Trophoblast cell (in vitro differentiated cells and primary cell): ENCODE measurements at places on chromosomes 6 and 20.
A peak's percentile ranks its signal among the peaks of the same experiment; 100 is the strongest.

DNA sequence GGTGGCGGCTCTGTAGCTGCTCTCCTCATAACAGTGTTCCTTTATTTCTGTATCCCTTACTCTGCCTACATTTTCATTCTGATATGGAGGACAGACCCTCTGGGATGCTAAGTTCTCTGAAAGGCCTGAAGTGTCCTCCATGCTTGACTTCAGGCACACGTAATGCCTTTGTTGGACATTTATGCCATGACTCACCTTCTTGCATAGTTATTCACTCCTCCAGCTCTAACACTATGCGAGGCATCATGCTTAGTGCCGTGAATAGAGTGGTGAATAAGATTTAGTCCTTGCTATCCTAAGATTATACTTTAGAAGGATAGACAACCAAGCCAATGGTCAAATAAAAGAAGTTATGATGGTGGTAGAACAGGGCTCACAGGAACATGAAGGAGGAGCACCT, 760.9 kb upstream of the FLRT3 start:
- peak; percentile 54 for DNase-seq

DNA sequence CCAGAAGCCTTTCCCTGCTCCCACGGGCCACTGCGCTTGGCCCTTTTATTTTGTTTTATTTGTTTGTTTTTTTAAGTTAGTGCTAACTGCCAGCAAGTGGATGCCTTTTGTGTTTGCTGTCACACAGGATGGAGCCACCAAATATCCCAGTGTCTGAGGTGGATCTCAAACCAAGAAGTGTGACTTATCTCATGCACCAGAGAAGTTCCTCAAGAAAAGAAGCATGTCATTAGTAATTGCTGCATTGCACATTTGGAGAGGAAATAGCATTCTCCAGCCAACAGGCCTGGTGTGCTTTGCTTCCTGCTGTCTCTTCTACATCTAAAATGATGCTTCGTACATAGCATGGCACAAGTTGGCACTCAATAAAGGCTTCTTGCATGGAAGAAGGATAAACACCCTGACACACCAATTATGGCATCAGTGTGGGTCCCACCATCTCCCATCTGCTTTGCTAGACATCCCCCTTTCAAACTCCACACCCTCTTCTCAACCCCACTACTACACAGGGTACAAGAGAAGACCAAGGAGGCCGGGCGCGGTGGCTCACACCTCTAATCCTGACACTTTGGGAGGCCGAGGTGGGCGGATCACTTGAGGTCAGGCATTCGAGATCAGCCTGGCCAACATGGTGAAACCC, 1.9 kb upstream of the ATP9A start:
- DNase-seq, result no peak

DNA sequence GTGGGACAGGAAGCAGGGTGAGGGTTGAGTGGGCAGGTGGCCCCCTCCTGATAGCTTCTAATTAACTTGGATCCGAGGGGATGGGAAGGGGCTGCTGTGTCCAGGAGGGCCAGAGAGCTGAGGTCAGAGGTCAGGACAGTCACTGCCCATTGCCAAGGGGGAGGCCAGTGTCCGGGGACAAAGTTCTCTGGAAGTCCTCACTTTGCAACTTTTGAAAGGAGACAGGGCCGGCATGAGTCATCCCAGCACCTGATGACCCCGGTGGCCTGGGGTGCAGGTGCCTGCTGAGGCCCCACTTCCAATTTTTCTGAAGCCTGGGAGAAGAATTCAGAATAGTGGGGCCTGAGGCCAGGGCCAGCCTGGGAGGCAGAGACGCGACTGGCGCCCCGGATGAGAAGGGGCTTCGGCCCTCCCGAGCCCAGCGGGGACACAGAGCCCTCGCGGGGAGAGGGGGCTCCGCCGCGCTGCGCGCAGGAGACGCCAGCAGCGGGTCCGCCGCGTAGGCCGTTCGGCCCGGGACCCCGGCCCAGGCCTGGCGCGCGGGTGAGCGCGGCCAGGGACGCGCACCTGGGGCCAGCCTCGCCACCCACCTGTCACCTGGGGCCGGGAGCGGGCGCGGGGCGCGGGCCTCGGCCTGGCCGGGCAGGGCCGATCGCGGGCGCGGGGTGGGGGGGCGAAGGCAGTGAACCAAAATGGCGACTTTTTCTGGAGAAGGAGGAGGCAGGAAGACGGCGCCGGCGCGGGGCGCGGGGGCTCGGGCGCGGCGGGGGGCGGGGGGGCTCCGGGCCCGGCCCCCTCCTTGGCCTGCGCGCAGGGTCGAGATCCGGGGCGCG, 586 bp downstream of the ZNF512B start:
- no peak for DNase-seq

GRCh38 chr6:166533205-166533824, 53.2 kb downstream of the RAMACL start:
- no peak for DNase-seq

GRCh38 chr6:142945049-142945445, at the start of gene HIVEP2:
TSS of gene HIVEP2 (minus strand) at chr6:142945176. CDS start at chr6:142774738, 170,438 bp downstream.
- peak; percentile 88 for DNase-seq

DNA sequence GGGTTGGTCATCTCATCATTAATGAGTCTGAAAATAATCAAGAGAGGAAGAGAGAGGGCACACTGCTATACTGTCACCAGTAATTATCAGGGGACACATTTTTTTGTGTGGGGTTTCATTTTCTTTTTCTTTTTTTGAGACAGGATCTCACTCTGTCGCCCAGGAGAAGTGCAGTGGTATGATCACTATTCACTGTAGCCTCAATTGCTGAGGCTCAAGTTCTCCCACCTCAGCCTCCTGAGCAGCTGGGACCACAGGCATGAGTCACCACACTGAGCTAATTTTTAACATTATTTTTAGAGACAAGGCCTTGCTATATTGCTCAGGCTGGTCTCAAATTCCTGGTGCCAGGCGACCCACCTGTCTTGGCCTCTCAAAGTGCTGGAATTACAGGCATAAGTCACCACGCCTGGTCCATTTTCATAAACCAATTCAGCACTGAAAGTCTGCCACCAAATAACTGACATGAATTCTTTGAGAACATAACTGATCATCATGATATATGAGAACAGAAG, 43.3 kb downstream of the EPHA7 start:
- no peak for DNase-seq

DNA sequence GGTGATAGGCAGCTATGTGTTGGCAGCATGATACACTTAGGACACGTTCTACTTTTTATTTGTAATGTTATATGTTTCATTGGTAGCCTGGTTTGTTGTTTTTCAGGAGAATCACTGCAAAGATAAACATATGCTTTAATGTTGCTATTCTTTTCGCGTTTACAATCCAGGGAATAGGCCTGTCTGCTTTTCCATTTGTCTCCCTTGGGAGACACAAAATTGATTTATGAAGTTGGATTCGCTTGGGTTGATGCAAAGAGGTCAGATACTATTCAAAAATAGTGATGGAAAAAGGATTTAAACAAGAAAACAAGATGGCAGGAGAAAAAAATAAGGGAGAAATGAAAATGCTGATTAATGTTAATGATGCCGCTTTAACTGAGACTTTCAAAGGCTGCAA, 179.5 kb upstream of the SOX4 start:
- no peak for DNase-seq

DNA sequence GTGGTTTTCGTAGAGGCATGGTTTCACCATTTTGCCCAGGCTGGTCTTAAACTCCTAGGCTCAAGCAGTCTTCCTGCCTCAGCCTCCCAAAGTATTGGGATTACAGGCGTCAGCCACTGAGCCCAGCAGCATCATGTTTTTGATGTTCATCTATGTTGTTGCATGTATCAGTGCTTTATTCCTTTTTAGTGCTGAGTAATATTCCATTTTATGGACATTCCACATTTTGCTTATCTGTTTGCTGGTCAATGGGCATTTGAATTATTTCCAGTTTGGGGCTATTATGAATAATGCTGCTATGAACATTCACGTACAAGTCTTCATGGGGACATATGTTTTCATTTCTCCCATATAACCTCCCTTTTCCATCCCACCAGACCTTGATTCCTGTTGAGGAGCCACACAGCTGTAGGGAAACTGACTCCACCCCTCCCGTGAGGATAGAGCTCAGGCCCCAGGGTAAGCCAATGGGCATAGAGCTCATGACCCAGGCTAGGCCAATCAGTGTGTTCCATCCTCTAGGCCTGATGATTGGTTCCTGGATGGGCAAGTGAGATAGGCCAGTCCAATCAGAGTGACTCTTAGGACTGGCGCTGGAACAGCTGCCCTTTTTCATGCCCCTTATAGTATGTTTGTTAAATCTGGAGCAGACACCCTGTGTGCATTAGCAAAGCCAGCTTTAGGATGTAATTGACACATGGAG, 49.5 kb downstream of the DLGAP4 start:
- no peak for DNase-seq

- DNase-seq, result no peak
Measured at GRCh38 chr6:144277605-144278227, 7.4 kb upstream of the UTRN start.

DNA sequence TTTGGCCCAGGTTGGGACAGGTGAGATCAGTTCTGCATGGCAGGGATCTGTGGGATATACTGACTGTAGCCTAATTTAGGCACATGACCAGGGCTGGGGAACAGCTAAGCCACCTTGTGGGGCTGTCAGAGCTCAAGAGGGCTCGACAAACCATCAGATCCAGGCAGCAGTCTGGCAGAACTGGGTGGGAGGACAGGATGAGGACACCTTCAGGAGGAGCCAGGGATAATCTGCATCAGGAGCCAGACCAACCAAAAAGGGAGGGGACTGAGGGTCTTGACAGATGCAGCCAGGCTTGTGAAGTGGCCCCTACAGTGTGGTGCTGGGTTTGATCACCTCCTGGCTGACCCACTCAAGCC, 123.4 kb downstream of the MAFB start:
- no peak for DNase-seq

GRCh38 chr20:5513975-5514516, 197.3 kb upstream of the PROKR2 start:
- DNase-seq, result peak; percentile 51

GRCh38 chr6:315921-316752, 23.9 kb downstream of the DUSP22 start:
- no peak for DNase-seq

DNA sequence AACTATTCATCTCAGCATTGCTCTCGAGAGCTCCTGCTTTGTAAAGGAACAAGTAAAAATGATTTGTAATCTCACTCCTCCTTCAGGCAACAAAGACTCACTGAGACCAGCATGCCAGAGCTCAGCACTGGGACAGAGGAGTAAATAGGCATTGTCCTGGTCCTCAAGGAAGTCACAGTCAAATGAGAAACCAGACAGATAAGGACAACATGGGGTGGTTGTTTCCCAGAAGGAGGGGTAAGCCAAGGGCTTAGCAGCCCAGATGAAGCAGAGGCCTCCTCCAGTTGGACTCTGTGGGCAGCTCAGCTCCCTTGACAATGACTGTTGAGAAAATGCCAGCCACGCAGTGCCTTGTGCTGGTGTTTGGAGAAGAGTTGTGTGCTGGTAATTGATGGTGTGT, 425.7 kb upstream of the CHD6 start:
- DNase-seq, result no peak

DNA sequence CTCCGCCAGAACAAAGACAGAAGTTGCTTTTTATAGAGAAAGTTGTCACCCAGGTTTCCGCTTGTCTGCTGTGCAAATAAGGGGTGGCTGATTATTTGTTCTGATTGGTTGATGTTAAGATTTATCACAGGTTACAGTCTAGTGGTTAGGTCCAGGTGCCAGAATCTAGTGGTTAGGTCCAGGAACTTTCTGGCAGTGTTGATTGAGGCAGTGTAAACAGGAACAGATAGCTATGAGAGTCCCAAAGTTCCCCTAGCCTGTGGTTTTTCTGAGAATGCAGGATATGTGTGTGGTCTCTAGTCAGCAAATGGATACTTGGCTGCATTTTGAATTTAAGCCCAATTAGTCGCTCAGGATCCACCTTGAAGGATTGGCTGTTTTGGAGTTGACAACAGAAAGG, 148.0 kb downstream of the TMEM200A start:
- DNase-seq, result no peak

DNA sequence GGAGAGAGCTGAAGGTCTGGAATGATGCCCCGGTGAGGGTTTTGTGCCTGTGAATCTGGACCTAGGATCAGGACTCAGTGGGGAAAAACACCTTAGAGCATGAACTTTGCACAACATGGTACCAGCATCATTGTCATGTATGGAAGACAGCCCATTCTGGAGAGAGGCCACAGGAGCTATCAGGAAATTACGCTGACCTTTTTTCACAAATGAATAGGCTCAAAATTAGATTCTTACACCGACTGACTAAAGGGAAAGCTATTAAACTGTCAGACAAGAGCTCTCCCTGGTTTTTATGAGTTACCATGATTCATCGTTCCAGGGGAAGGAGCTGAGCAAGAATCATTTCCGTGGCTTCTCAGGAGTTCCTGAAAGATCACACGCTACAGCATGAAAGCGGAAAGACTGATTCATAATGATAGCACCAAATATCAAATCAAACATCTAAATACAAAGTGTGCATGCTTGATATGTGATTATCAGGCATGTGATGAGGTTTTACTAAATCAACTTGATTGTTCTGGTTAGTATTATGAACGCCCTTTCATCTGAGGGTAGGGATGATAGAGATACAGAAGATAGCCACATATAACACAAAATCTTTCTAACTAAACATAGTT, 224.9 kb upstream of the SMLR1 start:
- peak; percentile 92 for DNase-seq

- DNase-seq, result peak; percentile 3
Measured at GRCh38 chr20:44008806-44009678, 94.4 kb downstream of the TOX2 start.

- peak; percentile 87 for DNase-seq
Measured at GRCh38 chr6:13302751-13303667, 25.3 kb downstream of the TBC1D7 start.

- DNase-seq, result no peak
Measured at GRCh38 chr20:49724408-49725223, 10.9 kb upstream of the B4GALT5 start.

DNA sequence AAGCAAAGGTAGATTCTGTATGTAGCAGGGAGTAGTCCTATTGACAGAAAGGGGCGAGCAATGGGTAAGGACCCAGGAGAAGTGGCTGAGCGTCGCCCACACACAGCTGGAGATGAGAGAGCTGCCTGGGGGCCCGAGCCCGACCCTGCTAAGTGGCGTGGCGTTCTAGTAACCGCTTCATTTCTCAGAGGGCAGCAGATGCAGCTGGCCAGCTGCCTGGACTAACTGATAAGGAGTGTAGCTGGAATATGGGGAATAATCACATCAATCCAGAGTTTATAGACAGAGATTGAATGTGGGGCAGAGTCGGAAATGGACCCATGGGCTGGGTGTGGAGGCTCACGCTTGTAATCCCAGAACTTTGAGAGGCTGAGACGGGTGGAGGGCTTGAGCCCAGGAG, 64.4 kb downstream of the EZR start:
- DNase-seq, result no peak

DNA sequence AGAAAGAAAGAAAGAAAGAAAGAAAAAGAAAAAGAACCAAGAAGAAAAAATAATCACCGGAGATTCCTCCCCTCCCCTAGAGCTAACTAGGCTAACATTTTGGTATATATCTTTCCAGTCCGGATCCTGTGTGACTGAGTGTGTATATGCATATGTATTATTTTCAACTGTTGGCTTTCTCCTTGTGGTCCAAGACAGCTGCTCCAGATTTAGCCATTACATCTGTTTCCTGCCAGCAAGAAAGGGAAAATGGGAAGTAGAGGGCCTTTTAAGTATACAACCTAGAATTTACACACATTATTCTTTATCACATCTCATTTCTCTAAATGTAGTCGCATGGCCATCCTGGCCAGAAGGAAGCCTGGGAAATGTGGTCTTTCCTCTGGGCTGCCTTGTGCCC, 15.2 kb downstream of the SLC52A3 start:
- DNase-seq, result no peak

GRCh38 chr20:23881371-23881770, 1.8 kb upstream of the CST5 start:
- DNase-seq, result no peak
